Ascending aorta (tissue), 2 donors: ENCODE measurements at places on chromosomes 3 and 15.
A peak's percentile ranks its signal among the peaks of the same experiment; 100 is the strongest.

DNA sequence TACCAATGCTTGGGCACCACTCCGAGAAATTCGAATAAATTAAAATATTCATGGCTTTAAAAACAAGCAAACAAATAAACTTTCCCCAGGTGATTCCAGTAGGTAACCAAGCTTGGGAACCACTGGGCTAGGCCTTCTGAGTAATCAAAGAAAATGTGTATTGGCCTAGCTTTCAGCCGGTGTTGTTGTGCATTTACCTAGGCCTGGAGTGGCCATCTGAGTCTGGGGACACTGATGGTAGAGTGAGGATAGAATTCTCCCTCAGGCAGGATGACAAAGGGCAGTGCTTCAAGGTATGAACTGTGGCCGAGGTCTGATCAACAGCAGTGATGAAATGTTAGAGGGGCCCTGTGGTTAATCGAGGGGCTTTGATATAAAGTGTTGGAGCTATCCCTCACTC, 440.5 kb downstream of the EPHB1 start:
- DNase-seq = no peak

DNA sequence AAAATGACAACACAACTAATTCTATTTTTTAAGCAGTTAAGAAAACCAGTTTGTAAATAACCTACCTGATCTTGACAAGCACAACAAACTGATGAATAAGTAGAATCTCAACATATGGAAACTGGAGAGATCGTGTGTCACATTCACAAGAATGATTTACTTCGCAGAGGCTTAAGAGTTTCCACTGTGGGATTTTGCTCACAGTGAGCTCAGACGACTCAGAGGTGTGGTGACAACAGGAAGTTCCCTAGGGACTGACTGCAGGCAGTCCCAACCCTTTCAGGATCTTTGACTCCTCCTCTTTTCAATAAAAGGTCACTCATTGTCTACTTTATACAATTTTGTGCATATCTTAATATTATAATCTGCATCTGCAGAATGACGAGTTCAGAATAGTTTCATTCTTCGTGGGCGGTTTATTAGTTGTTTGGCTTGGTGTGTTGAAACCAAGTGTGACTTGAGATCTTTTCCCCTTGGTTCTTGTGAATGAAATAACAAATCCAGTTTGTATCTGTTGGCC, at the start of gene LIPH:
Gene LIPH (minus strand): TSS at position 231 of the 520 bp plus-strand sequence. CDS start 117 bp downstream, at position 114.
- DNase-seq = no peak

DNA sequence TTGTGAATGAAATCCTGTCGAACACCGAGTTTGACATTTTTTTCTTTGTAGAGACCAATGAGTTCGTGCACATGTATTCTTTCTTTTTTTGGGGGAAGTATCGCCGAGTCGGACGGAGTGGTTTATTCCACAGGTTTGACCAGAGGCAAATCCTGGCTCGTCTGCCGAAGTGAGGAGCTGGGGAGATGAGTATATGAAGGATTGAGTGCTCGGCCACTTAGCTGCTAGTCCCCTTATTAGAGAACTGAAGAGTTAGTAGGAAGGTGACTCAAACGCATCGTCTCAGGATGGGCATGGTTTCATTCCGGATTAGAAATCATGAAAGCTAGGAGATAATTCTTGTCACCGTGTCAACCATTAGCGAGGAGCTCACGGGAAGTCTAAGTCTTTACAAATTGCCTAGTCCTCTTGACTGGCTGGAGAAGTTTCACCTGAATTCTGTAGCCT, 154.7 kb upstream of the GOLIM4 start:
- no peak for DNase-seq

- no peak for DNase-seq
Observed at GRCh38 chr3:175267121-175267531, 408.0 kb downstream of the NAALADL2 start.

DNA sequence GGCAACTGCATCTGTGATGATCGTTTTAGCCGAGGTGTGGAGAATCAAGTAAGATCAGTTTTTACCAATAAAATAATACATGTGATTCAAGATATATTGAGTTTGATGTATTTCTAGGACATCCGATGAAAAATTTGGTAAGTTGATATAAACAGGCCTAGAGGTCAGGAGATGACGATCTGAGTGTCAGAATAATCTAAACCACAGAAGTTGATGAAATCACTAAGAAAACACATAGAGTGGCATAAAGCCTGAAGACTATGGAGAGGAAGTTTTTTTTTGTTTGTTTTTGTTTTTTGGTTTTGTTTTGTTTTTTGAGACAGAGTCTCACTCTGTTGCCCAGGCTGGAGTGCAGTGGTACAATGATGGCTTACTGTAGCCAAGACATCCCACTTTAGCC, 235.3 kb downstream of the RBMS3 start:
- no peak for DNase-seq

DNA sequence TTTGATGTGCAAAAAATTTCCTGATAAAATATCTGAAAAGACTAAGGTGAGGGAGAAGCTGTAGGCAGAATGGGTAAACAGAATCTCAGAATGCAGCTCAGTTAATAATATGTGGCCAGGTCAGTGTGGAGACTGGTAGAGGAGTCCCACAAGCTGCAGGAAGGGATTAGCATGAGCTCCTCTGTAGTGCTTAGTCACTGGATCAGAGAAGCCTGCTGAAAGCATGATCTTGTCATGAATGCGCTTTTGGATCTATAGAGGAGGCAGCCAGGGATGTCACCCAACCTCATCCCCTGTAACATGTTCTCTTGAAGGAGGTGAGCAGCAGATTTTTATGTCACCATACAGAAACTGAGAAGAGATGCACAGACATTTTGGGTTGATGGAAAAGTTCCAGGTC, 1035.3 kb upstream of the GBE1 start:
- no peak for DNase-seq

- no peak for DNase-seq
Observed at GRCh38 chr3:22372292-22373062, 621.5 kb upstream of the ZNF385D start.

DNA sequence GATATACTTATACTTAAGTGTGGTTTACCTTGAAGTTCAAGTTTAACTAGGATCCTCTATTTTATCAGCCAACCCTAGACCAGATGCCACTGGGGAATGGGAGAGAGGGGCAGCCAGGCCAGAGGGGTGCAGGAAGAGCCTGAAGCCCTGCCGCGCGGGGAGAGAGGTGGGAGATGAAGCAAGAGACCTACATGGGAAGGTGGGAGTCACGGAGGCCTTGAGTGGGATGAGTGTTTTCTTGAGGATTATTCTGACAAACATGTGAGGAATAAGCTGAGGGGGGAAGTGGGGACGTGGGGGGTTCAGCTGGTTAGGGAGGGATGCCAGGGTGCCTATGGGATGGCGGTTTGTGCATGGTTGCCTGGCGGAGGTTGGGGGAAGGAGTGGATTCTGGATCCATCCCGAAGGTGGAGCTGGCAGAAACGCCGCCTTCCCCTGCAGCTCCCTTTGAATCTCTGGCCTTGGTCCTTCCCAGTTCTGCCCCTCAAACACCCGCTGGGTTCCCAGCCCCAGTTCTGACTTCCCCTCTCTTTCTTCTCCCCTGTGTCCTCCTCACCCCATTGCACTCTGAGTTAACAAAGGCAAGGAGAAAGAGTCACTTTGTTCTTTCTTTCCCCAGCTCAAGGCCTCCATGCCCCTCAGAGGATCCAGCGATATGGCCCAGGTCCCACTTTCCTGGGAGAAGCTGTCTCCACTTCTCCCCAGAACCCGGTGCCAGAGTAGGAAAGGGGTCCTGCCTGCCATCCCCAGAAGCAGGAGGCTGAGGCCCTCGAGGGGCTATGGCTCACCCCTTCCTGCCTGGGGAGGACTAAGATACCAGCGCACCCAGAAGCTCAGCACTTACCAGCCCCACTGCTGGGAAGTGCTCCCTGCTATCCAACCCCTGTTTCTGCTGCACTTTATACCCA, 274.2 kb downstream of the UACA start:
- DNase-seq = no peak

DNA sequence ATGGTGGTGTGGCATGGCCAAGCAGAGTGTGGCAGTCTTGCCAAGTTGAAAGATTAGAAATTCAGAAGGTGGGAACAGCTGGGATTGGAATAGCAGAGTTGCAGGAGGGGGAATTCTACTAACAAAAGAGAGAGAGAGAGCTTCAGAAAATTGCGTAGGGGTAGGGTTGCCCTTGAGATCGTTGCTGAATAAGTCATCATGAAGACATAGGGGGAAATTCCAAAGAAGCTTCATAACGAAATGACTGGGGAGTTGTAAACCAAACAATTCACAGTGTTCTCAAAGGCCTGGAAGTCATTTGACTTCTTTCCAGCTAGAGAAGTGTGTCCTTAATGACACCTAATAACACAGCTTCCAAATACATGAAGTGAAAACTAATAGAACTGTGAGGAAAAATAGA, 26.3 kb upstream of the TIPARP start:
- no peak for DNase-seq

DNA sequence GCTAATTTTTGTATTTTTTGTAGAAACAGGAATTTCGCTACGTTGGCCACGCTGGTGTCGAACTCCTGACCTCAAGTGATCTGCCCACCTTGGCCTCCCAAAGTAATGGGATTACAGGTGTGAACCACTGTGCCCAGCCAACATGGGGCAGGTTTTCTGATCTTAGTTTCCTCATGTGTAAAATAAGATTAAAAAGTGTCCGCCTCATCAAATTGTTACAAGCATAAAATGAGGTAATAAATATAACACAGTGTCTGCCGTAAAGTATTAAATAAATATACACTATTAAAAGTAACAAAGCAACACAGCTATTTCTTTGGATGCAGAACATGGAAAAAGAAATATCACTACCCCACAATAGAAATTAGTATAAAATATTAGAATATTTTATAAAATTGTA, 16.4 kb upstream of the COMMD2 start:
- no peak for DNase-seq

DNA sequence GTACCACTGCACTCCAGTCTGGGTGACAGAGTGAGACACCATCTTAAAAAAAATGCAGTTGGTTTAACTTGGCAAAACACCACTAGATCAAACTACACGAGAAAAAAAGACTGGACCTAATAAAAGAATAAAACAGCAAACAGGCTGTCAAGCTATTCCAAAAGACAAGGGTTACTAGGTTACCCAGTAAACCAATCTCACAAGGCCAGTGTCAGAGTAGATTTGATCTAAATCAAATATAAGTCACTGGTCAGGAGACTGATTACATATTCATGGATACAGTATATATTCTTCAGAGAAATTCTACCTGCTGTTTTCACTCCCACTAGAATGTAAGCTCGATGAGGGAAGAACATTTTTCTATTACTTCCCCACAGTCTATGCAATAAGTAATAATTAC, 2.5 kb upstream of the GANC start:
- no peak for DNase-seq

DNA sequence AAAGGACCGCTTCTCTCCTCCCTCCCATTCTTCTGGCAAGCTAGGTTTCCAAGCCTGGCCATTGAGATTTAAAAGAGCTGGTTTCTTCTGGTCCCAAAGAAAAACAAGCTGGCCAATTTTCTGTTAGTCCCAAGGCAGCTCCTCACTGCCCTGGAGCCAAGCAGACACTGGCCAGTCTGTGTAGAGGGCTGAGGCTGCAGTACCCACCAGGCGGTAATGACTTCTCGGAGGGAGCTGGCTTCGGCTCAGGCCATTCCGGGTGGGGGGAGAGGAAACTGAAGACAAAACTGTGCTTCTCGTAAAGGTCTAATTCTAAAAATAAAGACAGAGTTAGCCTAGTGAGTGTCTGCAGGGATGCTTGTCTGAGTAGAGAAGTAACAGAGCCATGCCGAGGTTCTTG, 78.5 kb upstream of the SMAD3 start:
- DNase-seq = no peak

- DNase-seq = no peak
Observed at GRCh38 chr3:186247821-186248814, 113.9 kb downstream of the DGKG start.

GRCh38 chr15:70545526-70545925, 217.8 kb downstream of the UACA start:
- peak; percentile 16 for DNase-seq

DNA sequence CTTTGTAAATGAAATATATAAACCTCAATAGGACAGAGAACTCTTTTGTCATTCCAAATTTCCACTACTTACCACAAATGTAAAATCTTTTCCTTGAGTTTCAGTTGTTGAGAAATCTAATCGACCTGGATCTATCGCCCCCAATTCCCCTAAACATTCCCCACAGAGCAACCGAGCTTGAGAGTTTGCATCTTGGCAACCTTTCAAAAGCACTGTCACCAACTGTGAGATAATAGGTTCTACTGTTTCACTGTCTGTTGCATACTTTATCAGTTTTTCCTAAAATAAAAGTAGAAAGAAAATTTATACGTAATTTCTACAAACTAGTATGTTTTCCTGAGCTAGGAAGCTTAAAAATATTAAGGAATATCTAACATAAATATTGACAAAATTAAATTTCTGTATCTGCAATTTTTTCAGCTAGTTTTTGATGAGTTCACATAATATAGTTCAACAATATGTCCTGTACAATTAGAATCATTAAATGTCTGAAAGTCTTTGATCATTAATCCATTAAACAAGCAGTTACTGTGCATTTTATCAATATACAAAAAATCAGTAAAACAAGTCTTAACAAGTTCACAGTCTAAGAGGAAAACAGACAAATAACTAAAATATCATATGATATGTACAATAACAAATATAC, 54.5 kb downstream of the ATR start:
- no peak for DNase-seq

DNA sequence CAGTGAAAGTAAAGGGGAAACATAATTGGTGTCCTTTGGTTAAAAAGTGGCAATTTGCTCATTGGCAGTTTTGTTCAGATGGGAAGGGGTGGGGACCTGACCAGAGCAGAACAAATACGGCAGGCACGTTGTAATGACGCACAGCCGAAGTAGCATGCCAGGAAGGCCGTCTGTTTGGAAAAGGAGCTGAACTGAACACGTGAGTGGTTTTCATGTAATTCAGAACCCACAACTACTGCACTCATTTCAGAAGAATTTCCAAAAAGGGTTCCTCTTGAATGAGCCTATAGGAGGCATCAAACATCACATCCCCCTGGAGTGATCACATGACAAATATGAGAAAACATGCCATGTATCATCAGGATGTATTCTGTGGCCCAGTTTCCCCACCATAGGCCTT, 42.9 kb upstream of the LMCD1 start:
- peak; percentile 96 for DNase-seq

DNA sequence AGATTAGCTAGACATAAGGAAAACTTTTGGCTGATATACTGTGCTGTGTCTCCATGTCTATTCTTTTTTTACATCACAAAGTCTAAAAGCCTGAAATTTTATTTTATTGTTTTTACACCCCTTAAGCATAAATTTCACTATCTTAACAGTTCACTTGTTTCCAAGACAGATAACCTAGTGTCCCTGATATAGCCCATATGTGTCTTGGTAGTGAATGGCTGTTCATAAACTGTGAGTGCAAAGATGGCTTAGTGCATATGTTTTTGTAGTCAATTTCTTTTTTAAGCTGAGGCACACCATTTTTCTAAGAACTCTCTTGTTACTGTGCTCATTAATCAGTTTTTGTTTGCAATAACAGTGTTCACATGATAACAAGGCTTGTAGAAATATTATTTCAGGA, 381.1 kb downstream of the OXSM start:
- DNase-seq = no peak
